ENCODE measurements at places on chromosomes 3 and 15. TPM values are rescaled to one million over a fixed set of nuclear protein-coding genes. Genes with fewer than 3 reads are reported as not detected.

DNA sequence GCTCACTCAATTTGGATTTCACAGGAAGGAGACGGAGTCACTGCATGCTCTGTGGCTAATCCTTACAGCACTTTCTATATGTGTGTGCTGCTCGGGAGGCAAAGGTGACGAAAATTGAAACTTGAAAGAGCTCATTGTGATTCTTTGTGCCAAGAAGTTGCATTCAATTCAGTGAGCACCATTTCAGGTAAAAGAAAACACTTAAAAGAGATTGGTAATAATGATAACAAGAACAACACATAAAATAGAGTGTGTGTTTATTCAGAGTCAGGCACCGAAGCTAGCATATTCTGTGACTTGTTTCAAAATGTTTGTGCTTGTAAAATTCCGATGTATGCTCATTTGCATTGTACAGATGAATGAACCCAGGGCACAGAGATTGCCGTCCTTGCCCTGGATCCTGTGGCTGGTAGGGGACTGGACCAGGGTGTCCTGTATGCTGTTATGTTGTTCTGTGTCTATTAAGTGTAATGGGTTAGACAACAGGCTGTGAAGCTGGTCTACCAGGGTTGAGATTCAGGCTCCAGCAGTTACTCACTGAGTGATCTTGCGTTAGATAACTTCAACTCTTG lies 193.3 kb upstream of the PROK2 start:
- DNase-seq: no peak

DNA sequence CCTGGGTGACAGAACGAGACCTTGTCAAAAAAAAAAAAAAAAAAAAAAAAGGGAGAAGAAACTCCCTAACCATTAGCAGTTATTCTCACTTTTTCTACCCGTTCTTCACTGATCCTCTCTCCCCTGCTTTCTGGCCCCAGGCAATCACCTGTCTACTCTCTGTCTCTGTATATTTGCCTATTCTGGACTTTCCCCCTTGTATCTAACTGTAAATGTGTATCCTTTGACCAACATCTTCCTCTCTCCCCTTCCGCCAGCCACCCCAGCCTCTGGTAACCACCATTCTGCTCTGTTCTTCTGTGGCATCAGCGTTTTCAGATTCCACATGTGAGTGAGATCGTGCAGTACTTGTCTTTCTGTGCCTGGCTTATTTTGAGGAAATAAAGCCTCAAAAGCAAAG lies 6.9 kb downstream of the CYFIP1 start:
- DNase-seq: no peak

DNA sequence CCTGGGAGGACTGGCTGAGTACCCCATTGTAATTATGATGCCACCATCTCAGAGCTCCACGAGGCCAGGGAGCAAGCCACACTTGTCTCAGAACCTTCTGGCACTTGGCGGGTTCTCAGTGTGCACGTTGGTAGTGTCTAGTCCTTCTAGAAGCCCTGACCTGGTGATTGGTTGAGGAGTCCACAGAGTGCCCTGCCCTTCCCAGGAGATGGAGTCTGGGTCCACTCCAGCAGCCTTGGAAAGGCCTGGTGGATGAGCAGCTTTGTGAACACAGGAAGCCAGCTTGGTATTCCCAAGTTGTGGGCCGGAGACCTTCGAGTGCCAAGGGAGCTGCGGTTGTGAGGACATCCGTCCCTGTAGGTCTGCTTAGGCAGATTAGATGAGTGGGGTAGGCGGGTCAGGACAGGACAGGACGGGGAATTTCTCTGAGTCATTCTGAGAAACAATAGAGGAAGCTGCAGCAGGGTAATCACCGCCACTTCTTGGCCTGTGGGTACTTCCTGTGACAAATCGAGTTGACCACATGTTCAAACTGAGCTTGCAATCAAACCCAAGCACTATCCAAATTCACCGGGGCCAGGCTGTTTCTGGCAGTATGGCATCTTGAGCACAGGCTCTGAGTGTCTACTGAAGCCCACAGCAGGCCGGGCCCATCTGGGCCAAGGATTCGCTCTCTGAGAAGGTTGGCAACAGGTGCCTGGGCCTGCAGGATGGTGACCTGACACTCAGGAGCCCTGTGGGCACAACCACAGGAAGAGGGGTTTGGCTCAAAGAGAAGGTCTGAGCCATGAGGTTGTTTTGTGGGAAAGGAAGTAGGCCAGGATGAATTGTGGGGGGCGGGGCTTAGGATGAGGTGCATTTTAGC lies 71.5 kb upstream of the PLXNA1 start:
- peak; percentile 99 for DNase-seq

DNA sequence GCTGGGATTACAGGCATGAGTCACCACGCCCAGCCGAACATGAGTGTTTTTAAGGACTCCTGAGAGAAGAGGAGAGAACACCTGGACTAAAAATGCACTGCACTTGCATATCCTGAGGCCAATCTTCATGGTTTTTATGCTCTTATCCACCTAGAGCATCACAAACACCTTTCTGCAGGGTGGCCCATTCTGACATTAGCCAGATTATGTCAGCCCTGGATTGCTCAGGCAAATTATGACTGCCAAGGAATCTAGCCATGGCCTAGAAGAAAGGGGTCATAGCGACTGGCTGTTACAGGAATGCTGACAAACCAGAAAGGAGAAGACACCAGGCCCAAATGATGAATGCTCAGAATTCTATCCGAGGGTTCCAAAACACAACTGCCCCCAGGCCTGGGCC lies 40.9 kb upstream of the HERC1 start:
- DNase-seq: no peak

GRCh38 chr3:182796310-182796709 lies 3.0 kb downstream of the ATP11B start:
- no peak for DNase-seq

- DNase-seq: no peak
These were observed 327.6 kb downstream of the FGF12 start for GRCh38 chr3:192399767-192400166.

DNA sequence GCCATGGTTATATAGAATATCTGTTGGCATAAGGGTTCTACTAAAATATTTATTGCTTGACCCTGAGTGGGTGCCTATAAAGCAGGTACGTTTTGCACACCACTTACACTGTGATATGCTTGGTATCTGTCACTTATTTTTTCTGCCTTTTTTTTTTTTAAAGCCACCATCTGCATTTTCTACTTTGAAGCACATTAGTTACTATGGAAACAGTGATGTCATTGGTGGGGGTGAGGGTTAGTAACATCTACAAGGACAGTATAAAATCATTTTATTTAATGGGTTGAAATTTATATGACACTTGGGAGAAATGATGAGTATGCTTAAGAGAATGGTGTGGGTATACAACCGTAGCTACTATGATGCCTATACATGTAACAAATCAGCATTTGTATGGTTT lies 25.6 kb downstream of the SLCO3A1 start:
- no peak for DNase-seq

DNA sequence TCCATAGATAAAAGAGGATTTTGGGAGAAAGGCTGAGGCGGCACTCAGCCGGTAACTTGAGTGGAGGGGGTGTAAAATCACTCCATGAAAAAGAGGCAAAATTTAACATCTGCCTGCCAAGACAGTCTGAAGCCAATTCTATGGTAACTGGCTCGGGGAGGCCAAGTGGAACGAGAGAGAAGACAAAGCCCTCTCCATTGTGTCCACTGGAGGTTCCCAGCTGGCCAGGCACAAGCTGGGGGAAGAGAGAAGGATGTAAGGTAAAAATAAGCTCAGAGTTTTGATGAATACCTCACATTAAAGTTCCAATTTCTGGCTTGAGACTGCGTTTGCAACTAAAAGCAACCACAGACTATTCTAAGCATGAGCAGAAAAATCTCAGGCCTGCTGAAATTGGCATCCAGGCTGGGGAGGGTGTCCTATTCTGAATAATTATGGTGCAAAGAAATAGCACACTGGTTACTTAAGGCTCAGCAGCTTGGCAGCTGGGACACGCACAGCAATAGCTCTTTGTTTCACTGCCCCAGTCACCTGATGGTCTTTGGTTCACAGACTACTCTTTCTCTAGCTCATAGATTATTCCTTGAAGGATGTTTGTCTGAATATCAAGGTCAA lies 48.8 kb downstream of the CHRD start:
- DNase-seq: peak; percentile 4

DNA sequence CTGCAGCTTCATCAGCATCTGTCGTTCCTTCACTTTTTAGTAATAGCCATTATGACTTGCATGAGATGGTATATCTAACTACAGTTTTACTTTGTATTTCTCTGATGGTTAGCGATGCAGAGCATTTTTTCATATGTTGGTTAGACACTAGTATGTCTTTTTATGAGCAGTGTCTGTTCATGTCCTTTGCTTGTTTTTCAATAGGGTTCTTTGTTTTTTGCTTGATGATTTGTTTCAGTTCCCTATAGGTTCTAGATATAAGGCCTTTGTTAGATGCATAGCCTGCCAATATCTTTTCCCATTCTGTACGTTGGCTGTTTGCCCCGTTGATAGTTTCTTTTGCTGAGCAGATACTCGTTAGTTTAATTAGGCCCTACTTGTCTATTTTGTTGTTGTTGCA lies 487.2 kb upstream of the BCHE start:
- no peak for DNase-seq

DNA sequence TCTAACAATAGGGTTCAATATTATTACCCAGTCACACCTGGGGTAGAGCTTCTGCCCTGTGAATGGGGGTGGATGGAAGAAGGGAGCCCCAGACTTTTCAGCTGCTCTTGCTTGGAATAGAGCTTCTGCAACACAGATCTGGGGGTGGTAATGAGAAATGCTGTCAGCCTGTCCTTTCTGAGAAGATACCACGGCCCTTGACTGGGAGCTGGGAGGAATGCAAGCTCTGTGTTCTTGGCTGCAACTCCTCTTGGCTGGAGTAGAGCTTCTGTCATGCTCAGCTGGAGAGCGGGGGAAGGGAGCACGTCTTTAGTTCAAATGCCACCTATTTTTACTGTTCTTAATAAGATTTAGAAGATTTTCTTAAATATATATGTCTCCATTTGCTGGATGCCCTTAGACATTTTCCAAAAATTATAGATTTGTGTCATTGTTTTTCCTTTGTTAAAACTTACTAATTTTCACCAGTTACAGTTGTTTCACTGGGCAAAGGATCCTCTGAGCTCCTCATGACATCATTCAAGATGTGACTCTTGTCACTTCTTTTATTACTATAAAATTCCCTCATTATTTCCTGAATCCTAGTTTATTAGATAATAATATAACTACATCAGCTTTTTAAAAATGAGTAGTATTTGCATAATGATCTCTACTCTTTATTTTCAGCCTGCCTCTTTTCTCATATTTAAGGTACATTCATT lies 180.0 kb upstream of the TGFBR2 start:
- DNase-seq: no peak

GRCh38 chr15:83747050-83747717 lies 93.3 kb downstream of the ADAMTSL3 start:
- peak; percentile 43 for DNase-seq

- no peak for DNase-seq
These were observed 48.7 kb downstream of the FBN1 start for GRCh38 chr15:48596841-48597240.

GRCh38 chr15:68979816-68980215 lies 34.7 kb upstream of the NOX5 start:
- no peak for DNase-seq

DNA sequence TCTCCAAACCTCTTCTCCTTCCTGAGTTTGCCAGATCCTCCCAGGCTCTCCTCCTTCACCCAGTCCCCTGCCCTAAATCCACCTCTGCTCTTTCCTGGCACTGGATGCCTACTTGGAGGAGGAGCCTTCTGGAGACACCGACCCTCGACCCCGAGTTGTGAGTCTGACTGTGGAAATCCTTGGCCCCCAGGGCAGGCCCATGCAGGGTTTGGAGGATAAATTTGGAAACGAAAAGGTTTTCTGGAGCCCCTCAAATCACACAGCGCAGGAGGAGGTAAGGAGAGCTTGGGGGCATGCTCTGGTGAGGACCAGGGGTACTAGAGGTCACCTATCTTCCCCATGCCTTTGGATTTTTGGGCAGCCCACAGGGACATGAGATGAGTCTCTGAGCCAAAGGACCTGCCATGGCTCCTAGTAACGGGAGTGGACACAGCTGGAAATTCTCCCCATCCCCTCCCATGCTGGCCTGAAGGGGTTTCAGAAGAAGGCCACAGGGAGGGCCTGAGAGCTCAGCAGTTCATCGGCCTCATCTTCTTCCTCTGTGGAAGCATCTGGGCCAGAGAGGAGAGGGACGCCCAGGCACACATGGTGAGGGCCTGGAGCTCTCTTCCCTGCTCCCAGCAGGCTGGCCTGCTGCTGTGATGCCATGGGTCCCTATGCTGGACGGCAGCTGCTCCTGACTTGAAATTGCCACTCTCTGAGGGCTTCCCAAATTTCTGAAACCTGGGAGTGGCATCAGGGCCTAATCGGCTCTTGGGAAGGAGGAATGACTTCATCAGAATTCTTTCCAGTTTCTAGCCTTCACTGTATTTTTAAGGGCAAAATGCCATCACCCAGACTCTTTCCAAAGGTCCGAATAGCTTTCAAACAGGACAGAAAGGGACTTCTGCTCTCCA lies 68.6 kb upstream of the ITGA11 start:
- no peak for DNase-seq

GRCh38 chr15:74960995-74961588 lies 4.5 kb upstream of the RPP25 start:
- DNase-seq: no peak

DNA sequence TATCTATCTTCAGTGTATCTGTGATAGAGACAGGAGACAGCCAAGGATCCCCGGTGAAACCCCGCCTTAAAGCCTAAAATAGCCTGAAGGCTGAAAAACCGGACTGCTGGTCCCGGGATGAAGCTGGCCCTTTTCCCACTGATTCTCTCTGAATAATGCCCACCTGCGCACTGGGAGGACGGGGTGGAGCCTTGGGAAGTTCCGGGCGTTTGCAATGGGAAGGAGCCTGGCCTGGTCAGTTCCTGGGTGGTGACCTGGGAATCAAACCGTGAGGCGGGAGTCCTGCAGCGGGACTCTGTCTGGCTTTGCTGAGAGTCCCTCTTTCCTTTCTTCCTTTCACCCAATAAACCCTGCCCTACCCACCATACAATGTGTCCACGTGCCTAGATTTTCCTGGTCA lies 157.9 kb downstream of the C3orf38 start:
- no peak for DNase-seq

The POPDC2 gene
- total RNA-seq: 0.06 TPM

The CHST13 gene
- not detected for total RNA-seq

The TGM5 gene
- not detected for total RNA-seq

The CD96 gene
- total RNA-seq: 3.0 TPM

The ZBTB47 gene
- 3.8 TPM for total RNA-seq

The WDR49 gene
- total RNA-seq: not detected

The MORC1 gene
- 0.04 TPM for total RNA-seq

The TEX55 gene
- total RNA-seq: not detected

The GOLGA8T gene
- not detected for total RNA-seq

The TIMP4 gene
- 0.52 TPM for total RNA-seq
